ENCODE measurements at places on chromosomes 1 and 21.

DNA sequence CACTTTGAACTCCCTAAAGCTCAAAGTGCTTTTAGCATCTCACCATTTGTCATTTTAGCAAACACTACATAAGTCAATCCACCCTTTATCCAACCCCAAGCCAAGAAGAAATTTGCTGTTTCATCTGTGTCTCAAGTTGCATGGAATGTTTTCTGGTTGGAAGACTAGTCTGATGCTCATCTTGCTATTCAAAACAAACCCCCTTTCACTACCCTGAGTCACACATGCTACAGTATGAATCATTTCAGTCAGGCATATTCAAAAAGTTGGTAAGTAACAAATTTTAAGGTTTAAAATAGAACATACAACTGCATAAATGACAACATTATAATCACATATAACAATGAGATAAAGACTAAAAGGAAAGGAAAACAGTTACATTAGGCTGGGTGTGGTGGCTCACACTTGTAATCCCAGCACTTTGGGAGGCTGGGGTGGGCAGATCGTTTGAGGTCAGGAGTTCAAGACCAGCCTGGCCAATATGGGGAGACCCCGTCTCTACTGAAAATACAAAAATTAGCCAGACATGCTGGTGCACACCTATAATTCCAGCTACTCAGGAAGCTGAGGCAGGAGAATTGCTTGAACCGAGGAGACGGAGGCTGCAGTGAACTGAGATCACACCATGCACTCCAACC lies 38.7 kb downstream of the DSTYK start:
- DNase-seq: no peak

- DNase-seq: no peak
These were observed 1.4 kb downstream of the LHX4 start for GRCh38 chr1:180231506-180231921.

DNA sequence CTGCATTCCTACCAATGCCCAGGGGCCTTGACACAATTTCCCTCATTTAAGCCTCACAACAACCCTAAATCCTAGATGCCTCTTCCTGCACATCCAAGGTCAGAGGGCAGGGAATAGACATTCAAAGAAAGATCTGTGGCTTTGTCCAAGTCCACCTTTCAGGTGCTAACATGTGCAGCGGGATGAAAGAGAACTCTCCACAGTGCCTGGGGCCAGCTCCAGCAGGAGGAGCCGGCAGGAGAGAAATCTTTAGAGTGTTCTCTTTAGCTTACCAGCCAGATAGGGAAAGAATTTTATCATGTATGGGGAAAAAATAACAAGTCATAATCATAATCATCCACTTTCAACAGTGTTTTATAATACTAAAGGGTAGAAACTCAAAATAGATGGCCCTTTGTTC lies 319.7 kb downstream of the MATN1 start:
- DNase-seq: no peak

DNA sequence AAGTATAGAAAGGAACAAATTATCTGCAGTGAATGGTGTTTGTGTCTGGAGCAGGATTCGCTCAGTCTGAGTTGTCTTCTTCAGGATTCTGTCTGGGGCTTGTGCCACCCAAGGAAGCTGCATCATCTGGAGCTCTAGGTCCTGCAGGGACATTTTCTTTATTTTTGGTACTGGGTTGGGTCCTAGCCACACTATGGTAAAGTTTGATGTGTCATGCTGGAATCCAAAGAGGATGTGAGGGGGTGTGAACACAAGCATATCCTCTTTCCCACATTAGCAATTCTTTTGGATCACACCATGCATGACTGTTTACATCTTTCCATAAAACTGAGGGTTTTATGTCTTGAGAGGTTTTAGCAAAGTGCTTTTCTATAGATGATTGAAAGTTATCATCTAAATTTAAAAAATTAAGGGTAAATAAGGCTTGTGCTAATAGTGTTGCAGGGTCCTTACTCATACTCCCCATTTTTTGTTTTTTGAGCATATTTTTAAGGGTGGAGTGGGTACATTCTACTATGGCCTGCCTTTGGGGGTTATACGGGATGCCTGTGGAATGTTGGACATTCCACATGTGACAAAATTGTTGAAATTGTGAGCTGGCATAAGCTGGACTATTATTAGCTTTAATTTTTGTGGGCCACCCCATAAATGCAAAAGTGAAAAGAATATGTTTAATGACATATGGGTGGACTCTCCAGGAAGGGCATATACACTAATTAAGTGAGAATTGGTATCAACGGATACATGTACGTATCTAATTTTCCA lies 152.0 kb upstream of the HMCN1 start:
- DNase-seq: no peak

DNA sequence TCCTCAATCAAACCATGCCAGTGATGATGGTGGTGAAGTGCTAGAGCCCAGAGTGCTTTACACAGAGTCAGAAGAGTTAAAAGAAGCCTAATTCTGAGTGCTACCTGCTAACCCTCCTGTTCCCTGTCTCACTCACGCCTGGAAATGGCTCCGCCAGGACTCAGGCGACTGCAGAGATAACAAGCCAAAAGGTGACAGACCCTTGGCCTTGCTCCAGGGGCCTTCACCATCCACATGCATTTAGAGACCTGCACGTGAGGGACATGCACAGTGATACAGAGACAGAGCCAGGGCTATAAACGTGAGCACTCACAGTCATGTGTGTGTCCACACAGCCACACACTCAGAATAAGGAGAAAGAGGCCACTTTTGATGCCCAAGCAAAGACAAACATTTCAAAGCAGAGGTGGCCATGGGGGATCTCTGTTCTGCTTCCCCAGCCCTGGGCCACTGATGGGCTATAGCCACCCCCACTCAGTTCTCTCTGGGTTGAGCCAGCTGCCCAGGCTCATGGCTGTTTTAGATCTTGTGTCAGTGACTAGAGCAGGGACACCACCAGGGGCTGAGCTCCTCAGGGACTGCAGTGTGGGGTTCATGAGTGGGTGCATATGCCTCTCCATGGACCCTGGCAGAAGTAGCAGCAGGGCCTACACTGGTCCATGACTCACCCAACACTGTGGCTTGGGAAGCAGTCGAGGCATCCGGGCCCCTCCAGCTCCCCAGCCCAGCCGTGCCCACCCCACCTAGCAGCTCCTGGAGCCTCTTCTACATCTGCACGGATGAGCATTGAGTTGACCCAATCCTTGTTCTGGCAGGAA lies 117.2 kb downstream of the EPHB2 start:
- DNase-seq: no peak

DNA sequence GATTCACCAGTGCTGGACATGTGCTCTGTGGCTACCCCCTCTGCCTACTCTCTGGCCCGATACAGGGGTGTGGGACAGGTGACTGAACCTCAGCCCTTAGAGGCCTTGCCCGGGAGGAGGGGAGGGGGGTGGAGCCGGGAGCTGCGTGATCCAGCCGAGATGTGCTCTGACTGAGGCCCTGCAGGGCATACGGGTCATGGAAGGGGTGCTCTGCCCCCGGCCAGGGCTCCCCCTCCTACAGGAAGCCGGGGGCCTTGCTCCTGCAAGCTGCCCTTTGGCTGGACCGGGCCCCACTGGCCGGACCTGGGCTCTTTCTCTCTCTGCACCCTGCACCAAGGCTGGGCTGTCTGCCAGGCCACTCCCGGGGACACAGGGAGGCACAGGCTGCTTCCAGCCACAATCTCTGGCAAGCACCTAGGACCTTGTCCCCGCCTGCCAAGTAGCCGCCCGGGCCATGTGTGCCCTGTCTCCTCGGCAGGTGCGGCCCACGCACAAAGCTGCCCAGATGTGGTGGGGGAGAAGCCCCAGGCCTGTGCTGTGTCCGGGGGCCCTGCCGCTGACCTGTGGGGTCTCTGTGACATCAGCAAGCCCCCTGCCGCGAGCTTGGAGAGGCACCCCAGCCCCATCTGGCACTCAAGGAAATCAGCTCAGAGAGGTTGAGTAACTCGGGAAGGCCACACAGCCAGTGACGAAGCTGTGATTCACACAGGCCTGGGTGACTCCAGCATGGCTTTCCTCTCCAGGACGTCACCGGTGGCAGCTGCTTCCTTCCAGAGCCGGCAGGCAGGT lies 1.5 kb downstream of the SCNN1D start:
- no peak for DNase-seq

- DNase-seq: no peak
These were observed 146.3 kb upstream of the PKN2 start for GRCh38 chr1:88537787-88538186.

Data from stimulated activated CD8-positive, alpha-beta memory T cell treated with anti-CD3 and anti-CD28 coated beads, Interleukin-2, amount 100 ng/mL, for 48 hours (primary cell).